ENCODE measurements at places on chromosomes 6 and 20.

DNA sequence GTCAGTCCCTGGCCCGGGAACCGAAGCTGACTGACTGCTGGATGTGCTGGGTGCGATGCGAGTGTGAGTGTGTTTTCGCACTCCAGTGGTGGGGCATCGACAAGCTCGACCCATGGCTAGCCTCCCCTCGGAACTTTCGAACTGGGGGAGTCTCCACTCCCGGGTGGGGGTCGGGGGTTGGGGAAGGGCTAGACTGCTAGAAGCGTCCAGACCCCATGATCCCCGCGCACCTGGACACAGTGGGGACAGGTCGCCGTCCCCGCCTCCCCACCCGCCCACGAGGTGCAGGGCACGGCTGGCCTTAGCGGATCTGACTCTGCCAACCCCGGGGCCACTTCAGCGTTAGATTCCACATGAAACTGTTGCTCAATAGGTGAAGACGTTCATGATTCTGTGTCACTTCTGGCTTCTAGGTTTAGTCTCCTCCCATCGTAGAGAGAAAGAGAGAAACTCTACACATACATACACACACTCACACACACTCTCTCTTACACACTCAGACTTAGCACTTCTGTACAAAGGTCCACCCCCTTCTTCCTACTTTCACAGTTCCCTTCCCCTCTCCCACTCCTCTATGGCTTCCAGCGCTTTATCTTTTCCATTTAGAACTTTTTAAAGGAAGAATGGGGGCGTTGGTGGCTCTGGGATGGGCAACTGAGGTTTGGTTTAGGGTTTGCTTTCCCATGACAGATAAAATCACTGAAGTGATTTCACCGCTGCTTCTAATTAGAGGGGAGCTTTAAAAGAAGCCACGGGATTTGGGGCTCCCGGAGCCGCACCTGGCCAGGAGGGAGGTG is 5.1 kb upstream of the TFAP2A start:
- peak; percentile 60 for DNase-seq

GRCh38 chr6:1595271-1596087 is 14.2 kb upstream of the FOXC1 start:
- no peak for DNase-seq

DNA sequence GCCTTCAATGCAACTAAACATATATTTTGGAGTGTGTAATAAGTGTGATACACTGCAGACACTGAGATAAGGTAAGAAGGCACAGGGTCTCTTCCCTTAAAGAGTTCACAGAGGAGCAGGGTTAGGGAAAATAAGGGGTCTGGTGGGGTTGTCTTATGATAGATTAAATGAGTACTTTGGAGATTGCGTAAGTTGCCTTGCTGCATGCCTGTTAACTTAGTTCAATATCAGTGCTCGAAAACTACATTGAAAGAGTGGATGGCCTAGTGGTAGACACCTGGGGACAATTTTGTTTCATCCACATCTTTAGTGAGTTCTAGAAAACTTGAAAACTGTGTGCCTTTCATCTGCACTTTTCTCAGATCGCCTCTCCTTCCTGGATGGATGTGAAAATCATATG is 123.2 kb upstream of the BTBD3 start:
- no peak for DNase-seq

DNA sequence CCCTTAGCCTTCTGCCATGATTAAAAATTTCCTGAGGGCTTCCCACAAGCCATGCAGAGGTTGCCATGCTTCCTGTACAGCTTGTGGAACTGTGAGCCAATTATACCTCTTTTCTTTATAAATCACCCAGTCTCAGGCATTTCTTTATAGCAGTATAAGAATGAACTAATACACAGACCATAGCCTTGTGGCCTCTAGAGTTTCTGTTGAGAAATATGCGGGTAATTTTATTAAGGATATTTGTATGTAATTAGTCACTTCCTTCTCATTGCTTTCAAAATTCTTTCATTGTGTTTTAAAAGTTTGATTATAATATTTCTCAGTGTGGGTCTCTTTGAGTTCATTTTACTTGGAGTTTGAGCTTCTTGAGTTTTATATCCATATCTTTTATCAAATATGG is 484.9 kb downstream of the COL12A1 start:
- no peak for DNase-seq

GRCh38 chr20:1876975-1877608 is 18.1 kb upstream of the SIRPA start:
- peak; percentile 46 for DNase-seq

GRCh38 chr6:30042914-30043313 is 18.2 kb upstream of the POLR1H start:
- no peak for DNase-seq

DNA sequence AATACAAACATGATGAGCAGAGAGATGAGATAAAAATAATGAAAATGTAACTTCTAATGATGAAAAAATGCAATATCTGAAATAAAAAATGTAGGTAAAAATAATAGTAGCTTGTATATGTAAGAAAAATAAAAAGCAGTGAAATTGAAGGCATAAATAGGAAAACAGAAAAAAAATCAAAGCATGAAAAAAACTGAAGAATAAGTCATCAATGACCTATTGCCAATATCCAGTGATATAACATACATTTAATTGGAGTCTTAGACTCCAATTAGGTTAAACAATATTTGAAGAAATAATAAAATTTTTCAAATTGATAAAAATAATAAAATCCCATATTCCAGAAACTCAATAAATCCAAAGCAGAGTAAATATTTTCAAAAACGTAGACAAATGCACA is 114.0 kb upstream of the HDGFL1 start:
- DNase-seq, result no peak

All from GM23248 (cell line).